ENCODE measurements at places on chromosomes 16 and 17. TPM values are rescaled to one million over a fixed set of nuclear protein-coding genes. Genes with fewer than 3 reads are reported as not detected.

DNA sequence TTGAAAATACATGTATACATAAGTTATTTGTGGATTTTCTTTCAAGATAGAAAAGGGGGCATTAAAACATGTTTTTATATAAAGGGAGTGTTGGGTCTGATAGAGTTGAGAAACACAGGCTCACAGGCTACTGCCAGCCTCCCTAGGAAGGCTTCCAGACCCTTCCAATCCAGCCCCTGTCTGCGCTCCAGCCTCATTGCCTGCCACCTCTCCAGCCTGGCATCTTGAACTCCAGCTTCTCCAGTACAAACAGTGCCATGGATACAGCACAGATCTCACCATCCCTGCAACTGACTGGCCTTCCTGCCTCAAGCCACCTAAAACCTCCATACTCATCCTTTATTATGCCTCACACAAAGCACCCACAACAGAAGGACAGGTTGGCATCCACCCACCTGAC, 40.7 kb downstream of the CCDC182 start:
- DNase-seq = no peak

DNA sequence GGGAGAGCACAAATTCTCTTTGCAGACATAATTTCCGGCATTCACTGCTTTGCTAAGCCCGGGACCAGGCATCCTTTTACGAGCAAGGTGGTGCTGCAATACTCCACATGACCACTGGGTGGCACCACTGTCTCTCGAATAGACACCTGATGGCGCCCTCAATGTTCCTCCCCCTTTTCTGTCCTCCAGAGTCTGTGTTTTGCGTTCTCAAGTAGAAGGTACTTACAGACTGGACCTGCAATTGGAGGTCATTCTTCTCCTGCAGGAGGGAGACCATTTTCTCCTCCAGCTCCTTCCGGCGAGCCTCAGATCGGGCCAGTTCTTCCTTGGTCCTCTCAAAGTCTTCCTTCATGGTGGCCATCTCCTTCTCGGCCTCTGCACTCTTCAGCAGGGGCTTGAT, 45.2 kb downstream of the MYH13 start:
- peak; percentile 53 for DNase-seq

GRCh38 chr17:45895969-45896785, 1.8 kb downstream of the MAPT start:
- DNase-seq = no peak

- DNase-seq = no peak
Measured at GRCh38 chr17:54235571-54235970, 412.8 kb downstream of the KIF2B start.

- DNase-seq = no peak
Measured at GRCh38 chr16:14092561-14092960, 21.4 kb downstream of the MRTFB start.

DNA sequence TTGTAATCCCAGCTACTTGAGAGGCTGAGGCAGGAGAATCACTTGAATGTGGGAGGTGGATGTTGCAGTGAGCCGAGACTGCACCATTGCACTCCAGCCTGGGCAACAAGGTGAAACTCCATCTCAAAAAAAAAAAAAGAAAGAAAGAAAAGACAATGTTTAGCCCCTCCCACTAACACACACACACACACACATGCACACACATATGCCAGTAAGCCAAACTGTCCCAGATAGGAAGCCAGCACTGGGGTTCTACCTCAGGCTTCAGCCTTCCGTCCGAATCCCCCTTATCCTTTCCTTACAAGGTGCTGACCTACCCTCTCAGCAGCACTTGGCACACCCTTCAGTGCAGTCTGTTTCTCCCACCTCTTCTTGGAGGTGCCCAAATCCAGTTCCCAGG, 8.7 kb upstream of the KCNH6 start:
- DNase-seq = no peak

- no peak for DNase-seq
Measured at GRCh38 chr17:53724726-53725125, 98.0 kb upstream of the KIF2B start.

- DNase-seq = no peak
Measured at GRCh38 chr16:19694989-19695388, 23.0 kb downstream of the KNOP1 start.

DNA sequence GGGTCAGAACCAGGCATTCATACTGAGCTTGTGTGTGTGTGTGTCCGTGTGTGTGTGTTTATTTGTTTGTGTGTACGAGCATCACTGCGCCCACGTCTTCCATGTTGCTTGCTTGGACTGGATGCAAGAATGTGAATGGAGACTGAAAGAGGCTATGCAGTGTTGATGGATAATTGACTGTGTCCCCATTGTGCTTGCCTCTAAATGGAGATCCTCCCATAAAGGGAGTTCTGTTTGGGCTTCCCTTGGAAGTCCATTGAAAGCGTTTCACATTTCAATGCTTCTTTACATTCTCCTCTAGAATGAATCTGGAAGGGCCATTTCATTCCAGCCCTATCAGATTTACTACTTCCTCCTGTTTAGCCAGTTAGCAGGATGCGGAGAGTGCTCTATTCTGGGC, 124.0 kb downstream of the GP2 start:
- DNase-seq = no peak

DNA sequence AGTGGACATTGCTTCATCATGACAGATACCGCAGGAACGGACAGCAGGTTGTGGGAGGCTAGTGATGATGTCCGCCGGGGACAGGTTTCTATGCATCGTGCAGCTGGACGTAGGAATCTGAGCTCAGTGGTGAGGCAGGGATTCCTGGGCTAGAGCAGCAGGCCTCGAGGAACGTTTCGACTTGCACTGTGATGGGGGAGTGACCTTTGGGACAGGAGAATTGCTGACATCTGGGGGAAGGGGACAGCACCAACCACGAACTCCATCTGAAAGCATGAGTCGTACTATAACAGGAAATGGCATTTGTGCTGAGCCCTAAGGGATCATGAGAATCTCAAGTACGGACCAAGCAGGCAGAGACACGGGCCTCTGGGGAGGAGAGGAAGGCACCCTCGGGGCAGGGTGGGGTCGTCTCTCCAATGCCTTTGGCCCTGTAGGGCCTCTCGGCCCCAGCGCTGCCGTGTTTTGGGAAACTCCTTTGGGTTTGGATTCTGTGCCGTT, 65.8 kb upstream of the ENDOV start:
- no peak for DNase-seq

DNA sequence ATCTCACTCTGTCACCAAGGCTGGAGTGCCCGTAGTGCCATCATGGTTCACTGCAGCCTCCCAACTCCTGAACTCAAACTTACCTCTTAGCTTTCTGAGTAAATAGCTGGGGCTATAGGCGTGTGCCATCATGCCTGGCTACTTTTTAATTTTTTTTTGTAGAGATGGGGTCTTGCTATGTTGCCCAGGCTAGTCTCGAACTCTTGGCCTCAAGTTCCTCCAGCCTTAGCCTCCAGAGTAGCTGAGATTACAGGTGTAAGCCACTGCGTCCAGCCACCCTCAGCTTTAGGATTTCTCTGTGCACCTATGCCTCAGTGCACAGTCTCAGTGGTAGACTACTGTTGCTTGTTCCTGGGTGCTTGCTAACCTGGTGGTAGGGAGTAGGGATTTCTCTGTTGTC, 5.5 kb downstream of the SLC7A6 start:
- DNase-seq = no peak

DNA sequence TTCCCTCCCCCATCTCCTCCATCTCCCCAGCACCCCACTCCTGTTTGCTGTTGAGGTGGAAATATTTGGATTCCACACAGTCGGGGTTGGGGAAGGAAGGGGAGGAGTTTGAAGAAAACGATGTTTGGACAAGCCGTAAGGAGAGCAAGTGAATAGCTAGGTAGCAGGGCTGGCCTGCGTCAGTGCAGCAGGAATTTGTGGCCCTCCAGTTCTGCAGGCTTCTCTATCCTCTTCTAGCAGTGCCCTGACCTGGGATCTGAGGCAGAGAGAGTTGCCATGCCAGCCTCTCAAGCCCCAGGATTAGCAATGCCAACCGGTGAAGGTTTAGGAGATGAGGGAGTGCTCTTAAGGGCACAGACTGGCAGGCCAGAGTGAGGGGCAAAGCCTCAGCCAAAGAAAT, 12.5 kb downstream of the TLCD2 start:
- no peak for DNase-seq

GRCh38 chr16:89482150-89482816, 8.1 kb downstream of the ANKRD11 start:
- DNase-seq = no peak

Gene CA5A
- not detected for total RNA-seq

Gene RNU2-1
- total RNA-seq = 1,905 TPM

Gene CCDC92B
- not detected for total RNA-seq

Gene SCNN1G
- not detected for total RNA-seq

Gene KRT32
- not detected for total RNA-seq

Gene TBC1D3
- total RNA-seq = not detected

Gene TEKT5
- total RNA-seq = not detected

Gene ABCA9
- total RNA-seq = not detected

Gene KRTAP17-1
- total RNA-seq = not detected

Gene FOXC2
- total RNA-seq = not detected

Gene GP1BA
- total RNA-seq = 0.25 TPM

Gene PHOSPHO1
- total RNA-seq = not detected
